ENCODE measurements at places on chromosomes 1 and 21.

- DNase-seq, result no peak
These were observed 48.6 kb upstream of the LMO4 start for GRCh38 chr1:87279966-87280535.

DNA sequence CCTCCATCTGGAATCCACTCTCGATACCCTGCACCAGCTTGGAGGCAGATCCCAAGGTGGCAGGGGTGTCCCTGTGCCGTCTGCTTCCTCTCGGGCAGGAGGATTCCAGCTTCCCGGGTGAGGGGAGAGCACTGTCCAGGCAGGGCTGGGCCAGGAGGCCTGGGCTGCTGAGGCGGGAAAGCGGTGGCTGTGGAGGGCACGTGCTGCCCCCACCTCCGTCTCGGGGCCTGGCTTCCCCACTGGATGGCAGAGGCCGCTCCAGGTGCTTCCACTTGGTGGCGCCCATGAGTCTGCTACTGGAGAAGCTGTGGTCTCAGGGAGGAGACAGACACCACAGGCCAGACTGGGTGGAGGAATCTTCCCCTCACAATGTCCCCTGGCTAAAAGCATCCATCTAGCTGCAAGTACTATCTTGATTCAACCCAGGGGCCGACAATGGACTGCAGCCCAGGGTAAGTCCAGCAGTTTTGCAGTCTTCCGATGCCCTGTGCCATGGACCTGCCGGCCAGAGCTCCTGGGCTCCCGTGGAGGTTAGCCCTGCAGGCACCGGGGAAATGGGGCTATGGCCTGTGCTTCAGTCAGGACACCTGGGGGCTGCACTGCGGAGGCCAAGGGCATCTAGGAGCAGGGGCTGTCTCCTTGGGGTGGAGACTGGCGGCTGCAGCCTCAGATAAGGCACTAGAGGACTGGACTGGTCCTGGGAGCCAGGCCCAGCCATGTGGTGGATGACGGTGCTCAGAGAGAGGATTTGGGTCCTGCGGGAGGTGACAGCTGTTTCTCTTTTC lies 41.3 kb upstream of the EIF4G3 start:
- DNase-seq, result no peak

- no peak for DNase-seq
These were observed 25.0 kb downstream of the SZT2 start for GRCh38 chr1:43414634-43415223.

DNA sequence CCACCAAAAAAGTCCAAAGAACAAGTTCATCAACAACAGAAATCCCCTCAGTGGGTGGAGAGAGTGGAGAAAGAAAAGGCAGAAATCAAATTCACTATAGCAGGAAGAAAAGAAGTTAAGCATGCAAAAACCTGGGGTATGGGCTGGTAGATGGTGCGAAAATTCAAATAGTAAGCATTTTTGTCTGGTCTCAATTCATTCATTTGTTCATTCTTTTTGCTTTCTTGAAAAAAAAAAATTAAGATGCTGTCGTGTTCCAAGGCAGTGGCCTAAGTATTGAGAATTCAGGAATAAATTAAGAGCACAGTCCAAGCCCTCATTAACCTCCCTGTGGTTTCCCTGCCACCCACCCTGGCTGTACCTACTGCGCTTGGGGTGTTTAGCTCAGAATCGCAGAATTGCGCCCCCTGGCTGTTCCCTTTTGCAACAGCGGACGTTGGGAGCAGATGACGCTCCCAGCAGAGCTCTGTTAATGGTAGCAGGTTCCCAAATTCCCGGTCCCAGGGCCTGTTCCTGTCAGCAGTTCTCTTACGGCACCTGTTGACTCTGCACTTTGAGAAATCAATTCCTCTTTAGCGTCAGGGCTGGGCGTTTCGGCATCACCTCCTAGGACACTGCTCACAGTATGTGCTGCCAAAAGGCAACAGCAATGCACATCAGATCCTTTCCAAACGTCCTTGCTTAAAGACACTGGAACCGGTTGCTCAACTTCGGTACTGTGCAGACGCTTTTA lies 34.0 kb upstream of the SSX2IP start:
- DNase-seq, result no peak

GRCh38 chr1:112488141-112488540 lies 20.6 kb upstream of the WNT2B start:
- DNase-seq, result no peak

DNA sequence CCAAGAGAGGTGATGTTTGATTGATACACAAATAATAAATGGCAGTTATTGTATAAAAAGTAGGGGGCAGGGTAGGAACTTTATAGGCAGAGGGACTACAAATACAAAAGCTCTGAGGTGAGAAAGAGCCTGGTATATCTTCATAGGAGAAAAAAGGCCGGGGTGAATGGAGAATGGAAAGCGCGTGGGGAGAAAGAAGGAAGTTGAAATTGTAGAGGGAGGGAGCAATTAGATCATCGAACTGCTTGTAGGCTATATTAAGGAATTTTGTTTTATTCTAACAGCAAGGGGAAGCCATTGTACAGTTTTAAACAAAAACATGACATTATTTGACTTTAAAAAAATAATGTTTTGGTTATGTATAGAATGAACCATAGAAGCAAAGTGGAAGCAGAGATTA lies 147.4 kb downstream of the PDE4B start:
- DNase-seq, result no peak

DNA sequence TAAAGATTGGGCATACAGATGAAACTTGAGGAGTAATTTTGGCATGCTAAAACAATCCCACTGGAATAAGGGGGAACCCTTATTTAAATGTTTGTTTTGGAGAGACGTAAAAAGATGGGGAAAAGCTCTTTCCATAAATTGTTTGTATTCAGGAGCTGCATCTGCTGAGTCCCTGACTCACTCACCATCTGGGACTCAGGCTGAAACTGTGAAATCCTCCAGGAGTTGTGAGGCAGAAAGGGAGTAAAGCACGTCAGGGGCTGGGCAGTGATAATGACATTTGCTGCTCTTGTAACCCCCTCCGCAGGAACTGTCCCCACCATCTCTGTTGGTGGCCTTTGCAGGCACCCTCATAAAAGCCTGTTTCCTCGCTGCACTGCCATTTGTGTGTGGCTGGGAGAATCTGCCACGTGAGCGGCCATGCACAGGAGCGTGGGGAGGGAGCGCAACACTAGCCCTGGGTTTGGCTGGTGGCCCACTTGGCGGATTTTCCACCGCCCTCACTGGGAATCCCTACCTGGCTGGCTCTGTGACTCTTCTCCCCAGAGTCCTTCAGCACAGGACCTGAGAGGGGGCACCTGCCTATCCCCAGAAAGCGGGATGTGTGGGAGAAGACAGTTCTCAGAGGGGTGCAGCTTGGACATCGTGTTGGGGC lies 45.3 kb downstream of the ZSCAN20 start:
- DNase-seq, result no peak

GRCh38 chr1:25549273-25550154 lies 6.1 kb downstream of the LDLRAP1 start:
- no peak for DNase-seq

- DNase-seq, result no peak
These were observed at the start of gene BRINP2 for GRCh38 chr1:177170756-177171535. TSS of gene BRINP2 (plus strand) at chr1:177170958. CDS start at chr1:177229877, 58,919 bp downstream.

- DNase-seq, result no peak
These were observed 9.7 kb downstream of the HSD11B1 start for GRCh38 chr1:209714338-209714737.

- no peak for DNase-seq
These were observed 240.2 kb upstream of the LYPLAL1 start for GRCh38 chr1:218933513-218933912.

GRCh38 chr1:56539520-56539931 lies 39.8 kb downstream of the PLPP3 start:
- DNase-seq, result no peak

GRCh38 chr1:201267481-201268229 lies 15.7 kb upstream of the PKP1 start:
- DNase-seq, result peak; percentile 1

DNA sequence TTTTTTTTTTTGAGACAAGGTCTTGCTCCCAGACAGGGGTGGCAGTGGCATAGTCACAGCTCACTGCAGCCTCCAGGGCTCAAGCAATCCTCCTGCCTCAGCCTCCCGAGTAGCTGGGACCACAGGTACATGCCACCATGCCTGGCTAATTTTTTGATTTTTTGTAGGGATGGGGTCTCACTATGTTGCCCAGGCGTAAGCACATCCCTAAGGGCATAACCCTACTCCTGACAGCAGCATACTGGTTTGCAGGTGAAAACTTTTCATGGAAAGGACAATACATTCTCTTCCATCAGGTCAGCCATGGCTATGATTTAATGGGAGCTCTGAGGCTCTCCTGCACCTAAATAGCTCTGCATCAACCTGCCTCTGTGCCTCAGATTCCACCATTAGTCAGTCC lies 29.4 kb downstream of the UBIAD1 start:
- DNase-seq, result no peak

DNA sequence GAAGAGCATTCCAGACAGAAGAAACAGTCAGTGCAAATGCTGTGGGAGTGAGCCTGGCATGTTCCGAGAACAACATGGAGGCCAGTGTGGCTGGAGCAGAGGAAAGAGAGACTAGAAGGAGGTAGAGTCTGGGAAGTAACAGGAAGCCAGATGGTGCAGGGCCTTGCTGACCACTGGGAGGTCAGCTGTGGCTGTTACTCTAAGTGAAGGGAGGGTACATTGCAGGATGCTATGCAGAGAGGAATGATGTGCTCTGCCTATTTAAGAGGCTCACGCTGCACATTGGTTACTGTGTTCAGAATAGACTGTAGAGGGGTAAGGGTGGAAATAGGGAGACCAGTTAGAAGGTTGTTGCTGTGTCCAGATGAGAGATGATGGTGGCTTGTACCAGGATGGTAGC lies 88.6 kb upstream of the CACNA1E start:
- DNase-seq, result no peak

- peak; percentile 42 for DNase-seq
These were observed 165.9 kb downstream of the ADGRL4 start for GRCh38 chr1:78840453-78841271.

DNA sequence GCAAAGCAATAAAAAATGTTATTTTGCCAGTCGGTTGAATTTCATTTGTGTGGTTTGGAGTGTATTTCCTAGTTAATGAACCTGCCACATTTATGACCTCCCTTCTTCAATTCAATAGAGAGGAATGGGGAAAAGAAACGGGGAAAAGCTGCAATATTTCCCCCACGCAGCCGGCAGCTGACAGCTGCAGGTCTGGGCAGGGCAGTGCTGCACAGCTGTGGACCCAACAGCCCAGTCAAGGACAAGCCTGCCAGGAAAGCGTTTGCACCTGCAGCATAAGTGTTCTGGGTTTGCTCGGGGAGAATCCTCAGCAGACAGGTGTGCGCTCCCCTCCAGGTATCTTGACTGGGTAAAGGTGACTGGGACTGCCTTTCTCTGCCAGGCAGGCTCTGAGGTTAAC lies 53.4 kb downstream of the FBXO2 start:
- DNase-seq, result no peak

DNA sequence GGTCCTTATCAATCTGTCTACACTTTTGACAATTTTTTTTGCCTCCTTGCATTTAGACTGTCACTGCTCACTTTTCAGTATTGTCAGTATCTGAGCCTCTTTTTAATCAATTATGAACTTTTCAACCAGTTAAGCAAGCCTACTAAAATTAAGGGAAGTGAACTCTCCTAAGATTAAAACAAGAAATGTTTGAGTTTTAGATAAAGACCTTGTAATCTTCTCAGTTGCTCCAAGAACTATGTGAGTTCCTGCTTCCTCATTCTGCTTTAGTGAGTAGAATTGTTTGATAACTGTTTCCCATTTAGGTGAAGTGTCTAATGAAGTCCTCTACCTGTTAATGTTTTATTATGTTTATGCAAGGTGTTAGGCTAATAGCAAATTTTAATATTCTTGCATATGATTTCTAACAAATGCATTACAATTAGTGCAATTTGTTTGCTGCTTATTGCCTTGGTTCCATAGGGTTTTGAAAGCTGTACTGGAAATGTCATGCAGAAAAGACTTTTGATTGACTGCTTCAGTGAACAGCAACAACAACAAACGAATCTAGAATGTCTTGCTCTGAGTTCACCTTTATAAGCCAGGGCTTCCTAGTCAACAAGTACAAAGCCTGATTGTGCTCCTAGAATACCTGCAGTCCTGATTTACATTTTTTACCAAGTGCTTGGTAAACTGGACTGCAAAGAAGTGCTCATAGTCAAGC lies 40.9 kb downstream of the PLA2G4A start:
- DNase-seq, result no peak

GRCh38 chr21:44530903-44531605 lies 8.9 kb downstream of the KRTAP10-1 start:
- no peak for DNase-seq

DNA sequence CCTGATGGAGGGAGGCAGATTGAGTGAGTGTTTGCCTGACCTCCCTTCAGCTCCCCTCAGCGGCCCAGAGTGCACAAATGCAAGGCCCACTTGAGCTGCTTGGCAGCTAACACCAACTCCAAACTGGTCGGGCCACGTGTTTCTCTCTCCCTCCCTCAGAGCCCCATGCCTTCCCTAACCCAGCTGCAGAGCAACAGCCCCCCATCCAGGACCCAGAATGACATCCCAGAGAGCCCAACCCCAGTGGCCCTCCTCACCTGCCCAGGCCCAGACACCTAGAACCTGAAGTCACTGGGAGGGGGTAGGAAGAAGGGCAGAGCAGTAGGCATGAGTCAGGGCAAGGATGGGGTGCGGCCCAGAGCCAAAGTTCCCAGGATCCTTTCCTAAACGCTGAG lies 789 bp upstream of the S100A14 start:
- DNase-seq, result no peak

DNA sequence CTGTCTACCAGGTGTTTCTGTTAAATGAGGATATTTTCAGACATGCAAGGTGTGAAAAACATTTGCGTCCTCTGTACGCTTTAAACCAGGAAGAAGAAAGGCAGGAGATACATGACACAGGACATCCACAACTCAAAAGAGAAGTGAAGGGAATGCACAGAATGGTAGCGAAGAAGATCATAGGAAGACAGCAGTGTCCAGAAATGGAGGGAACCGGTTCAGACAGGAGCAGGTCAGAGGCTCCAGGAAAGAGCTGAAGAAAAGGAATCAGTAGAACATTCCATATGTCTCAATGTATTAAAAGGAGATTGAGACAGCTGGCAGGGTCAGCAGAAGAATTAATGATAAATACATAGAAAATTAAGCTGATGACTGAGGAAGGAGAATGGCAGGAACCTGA lies 190.9 kb downstream of the CDC7 start:
- no peak for DNase-seq

DNA sequence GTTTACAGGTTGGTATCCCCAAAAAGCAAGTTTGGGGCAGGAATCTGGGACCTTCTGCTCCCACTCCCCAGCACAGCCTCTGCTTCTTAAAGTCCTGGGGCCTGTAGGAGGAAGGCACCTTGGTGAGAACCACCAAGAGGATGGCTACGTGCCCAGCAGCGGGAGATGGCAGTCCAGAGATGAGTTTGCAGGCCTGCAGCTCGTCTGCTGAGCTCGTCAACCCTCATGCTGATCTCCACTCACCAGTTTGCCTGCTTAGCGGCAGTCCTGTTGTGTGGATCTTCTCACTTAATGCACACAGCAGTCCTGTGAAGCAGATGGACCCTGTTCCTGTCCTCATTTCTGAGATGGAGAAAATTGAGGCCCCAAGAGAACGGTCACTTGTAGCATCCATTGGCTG lies 160.5 kb downstream of the DYRK1A start:
- no peak for DNase-seq

DNA sequence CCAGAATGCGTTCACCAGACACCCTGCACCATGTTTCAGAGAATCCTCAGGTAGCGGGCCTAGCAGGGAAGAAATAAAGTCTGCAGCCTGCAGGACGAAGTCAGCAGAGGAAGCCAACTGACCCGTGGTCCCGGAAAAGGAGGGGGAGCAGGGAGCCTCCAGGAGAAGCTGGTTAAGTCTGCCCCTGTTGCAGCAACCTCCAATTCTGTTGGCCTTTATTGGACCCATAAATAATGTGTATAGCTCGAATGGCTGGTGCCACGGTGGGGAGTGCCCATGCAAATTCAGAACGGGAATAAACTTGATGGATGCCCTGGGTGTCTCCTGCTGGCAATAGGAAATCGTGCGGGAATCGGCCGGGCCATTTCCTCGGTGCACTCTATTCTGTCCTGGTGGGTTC lies 254.1 kb downstream of the AJAP1 start:
- no peak for DNase-seq

Measured in amniotic stem cell (primary cell).